ENCODE measurements at places on chromosomes 7 and 10.
A peak's percentile ranks its signal among the peaks of the same experiment; 100 is the strongest.

- no peak for DNase-seq
These were observed 240.6 kb downstream of the VTI1A start for GRCh38 chr10:112687647-112688046.

GRCh38 chr7:15863951-15864625 lies 177.6 kb upstream of the MEOX2 start:
- no peak for DNase-seq

- DNase-seq: no peak
These were observed 565.2 kb downstream of the KCNMA1 start for GRCh38 chr10:77072361-77072835.

GRCh38 chr7:6167587-6168476 lies 104.6 kb downstream of the CYTH3 start:
- no peak for DNase-seq

- no peak for DNase-seq
These were observed 25.2 kb downstream of the DNAJC1 start for GRCh38 chr10:21978191-21978862.

GRCh38 chr7:17710312-17710711 lies 230.0 kb downstream of the SNX13 start:
- no peak for DNase-seq

- DNase-seq: no peak
These were observed 120.8 kb downstream of the TNS3 start for GRCh38 chr7:47461161-47461560.

GRCh38 chr10:19713800-19714525 lies 102.3 kb upstream of the PLXDC2 start:
- DNase-seq: no peak

- DNase-seq: no peak
These were observed 30.6 kb downstream of the ZNF503 start for GRCh38 chr10:75371010-75371409.

GRCh38 chr10:118045158-118045836 lies 1.4 kb downstream of the RAB11FIP2 start:
- DNase-seq: no peak

GRCh38 chr10:127532659-127533058 lies 16.4 kb upstream of the NPS start:
- DNase-seq: no peak

- no peak for DNase-seq
These were observed 995 bp upstream of the CFTR start for GRCh38 chr7:117478836-117479224.

- DNase-seq: peak; percentile 41
These were observed 139.4 kb upstream of the AKR1E2 start for GRCh38 chr10:4686644-4686996.

GRCh38 chr7:1673581-1674118 lies 3.6 kb downstream of the ELFN1 start:
- DNase-seq: no peak

- no peak for DNase-seq
These were observed 57.9 kb downstream of the DNAJB9 start for GRCh38 chr7:108627476-108628051.

DNA sequence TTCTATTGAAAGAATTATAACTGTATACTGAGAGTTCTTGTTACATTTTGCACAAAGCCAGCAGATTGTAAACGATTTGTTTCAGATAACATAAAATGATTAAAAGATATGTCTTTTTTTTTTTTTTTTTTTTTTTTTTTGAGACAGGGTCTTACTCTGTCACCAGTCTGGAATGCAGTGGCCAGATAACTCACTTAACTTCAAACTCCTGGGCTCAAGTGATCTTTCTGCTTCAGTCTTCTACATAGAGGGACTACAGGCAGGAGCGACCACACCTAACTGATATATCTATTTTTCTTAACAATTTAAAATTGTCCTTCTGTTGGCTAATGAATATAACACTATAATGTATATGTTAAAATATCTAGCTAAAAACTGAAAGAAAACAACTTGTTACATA lies 317.3 kb upstream of the CACNA2D1 start:
- no peak for DNase-seq

- DNase-seq: no peak
These were observed at the start of gene TRPV6 for GRCh38 chr7:142885311-142886230. TSS of gene TRPV6 (minus strand) at chr7:142885745.

DNA sequence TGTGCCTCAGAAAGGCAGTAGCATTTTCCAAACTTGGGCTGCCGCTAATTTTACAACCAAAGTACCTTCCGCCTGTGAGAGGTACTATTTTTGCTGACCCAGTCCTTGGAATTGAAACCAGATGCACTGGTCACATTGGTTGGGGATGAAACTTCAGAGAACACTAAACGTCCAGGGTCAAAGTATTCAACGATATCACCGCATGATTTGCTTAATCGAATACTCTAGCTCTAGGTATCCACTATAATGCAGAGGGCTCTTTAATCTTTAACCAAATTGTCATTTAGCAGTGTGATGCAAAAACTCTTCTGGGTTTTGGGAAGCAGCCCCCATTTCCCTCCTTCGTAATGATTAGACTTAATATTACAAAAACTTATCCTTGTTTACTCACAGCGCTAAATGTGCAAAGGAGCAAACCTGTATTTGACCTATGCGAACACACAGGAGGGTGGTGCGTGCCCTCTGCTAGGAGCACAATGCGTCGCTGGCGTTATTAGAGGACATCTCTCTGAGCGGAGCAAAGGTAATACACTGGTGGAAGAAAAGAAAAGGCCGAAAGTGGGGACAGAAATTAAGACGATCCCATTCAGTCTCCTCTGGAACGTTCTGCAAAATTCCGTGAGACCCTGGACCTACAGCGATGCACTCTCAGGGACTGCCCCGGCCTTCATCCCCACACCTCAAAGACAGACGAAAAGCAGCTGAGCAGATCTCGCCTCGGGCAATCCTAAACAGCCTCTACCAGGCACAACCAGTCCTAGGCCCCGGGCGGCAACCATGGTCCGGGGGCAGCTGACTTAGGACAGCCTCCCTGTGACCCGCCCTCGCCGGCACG lies 916 bp upstream of the EEPD1 start:
- no peak for DNase-seq

DNA sequence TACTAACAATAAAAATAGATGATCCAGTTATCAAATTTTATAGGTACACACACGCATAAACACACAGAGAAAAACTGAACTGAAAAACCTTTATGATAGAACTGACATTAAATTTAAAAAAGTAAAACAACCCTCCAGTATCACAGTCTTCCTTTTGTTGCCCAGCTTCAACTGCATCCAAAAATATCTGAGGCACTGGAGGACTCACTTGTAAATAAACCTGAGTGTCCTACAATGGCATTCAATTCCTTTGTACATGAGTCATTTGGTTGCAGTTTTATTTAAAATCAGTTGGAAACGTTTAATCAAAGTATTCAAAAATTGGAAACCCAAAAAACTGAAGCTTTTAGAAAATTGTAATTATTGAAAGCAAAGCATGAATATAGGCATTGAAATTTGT lies 265.2 kb upstream of the CSTF2T start:
- no peak for DNase-seq

DNA sequence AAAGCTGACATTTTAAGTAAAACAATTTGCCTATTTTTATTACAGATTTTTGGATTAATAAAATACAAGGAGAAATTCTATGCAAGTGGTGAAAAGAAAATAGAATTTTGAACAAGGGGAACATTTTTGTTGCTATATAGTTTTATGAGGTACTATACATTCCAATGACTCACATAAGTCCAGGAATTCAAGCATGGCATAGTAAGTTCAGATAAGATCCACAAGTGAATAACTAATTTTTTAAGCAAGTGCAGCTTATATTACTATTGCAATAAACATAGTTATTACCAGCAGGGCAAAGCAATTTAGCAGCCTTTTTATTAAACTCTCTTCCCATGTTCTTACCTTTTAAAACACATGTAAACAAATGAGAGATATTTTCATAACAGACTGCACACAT lies 1123.5 kb upstream of the LRRN3 start:
- DNase-seq: no peak

- DNase-seq: no peak
These were observed 42.3 kb upstream of the PRKG1 start for GRCh38 chr10:51031950-51032349.

- no peak for DNase-seq
These were observed 53.0 kb downstream of the CUL2 start for GRCh38 chr10:35037104-35037503.

GRCh38 chr7:47035522-47035921 lies 546.4 kb downstream of the TNS3 start:
- DNase-seq: no peak

GRCh38 chr10:62457598-62457997 lies 83.4 kb downstream of the ZNF365 start:
- no peak for DNase-seq

- no peak for DNase-seq
These were observed 5.7 kb upstream of the PRR15 start for GRCh38 chr7:29557954-29558353.

- DNase-seq: no peak
These were observed 752 bp downstream of the KLF14 start for GRCh38 chr7:130732980-130733930.

DNA sequence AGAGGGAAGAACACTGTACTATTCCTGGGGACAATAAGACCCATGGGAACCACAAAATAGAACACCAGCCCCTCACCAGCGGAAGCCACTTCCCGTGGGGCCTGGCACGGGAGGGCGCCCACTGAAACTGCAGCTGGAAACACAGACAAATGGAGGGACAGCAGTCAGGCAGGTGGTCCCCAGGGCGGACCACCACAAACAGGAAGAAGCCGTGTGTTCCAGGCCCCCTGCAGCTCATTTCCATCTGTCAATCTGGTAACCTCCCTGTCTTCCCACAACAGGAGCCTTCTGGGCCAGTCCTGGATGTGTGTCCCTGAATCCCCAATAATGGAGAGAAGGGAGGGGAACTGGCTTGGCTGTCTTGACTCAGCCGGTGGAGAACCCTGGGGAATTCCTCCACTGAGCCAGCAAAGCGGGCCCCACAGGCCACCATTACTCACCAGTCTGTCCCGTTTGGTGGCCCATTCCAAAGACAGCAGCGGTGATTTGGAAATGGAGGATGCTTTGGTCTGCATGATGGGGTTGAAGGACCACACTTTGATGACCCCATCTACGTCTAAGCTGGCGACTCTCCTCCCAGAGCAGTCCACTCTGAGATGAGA lies 16.7 kb downstream of the WDR91 start:
- DNase-seq: no peak

DNA sequence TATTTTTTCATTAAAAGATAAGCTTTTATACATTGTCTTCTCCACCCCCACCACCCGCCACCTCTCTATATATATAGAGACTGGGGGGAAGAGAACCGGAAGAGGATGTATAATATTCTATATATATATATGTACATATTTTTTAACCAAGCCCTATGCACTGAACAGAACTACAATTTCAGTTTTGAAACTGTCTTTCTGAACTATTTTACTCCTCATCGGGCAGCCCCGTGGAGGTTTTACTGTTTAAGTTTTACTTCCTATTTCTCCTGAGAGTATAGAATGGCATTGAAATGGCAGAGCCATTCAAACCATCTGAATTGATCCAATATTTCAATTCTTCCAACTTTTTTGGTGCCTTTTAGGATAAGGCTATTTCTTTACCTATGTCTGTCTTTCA lies 1047.1 kb downstream of the NRG3 start:
- DNase-seq: no peak

- DNase-seq: no peak
These were observed 130.0 kb downstream of the ICA1 start for GRCh38 chr7:8131694-8132605.

DNA sequence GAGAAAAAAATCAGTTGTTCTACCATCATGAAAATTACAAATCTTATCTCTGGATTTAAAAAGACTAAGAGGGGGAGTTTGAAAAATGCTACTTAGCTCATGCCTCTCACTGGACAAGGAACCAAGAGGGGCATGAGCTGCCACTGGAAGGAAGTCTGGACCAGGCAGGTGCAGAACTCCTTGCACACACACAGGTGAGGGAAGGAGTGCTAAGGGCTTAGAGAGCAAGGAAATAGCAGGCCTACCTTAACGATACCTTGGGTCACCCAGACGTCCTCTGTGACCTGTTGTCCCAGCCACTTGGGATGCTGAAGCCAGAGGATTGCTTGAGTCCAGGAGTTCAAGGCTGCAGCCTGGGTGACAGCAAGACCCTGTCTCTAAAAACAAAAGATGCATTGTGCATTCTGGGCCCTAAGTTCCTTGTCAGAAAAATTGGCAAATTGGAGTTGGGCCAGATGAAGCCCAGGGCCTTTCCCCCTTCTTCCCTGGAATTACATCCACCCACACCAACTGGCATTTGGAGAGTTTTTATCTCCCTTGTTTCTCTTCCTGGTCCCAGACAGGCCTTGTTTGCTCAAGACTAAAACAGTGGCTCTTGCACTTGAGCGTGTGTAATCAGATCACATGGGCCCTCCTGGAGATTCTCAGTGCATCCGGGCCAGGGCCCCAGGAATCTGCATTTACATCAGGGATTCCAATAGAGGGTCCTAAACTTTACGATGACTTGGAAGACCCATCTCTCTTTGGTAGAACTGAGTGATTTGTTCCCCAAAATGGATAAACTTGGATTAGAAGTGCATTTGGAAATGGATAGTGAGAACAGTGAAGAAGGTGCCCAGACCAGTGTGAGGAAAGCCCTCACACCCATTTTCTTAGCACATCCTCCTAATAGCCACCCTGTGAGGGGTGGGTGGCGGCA lies 3.0 kb downstream of the DDIT4 start:
- DNase-seq: no peak

GRCh38 chr10:77463499-77463898 lies 174.1 kb downstream of the KCNMA1 start:
- no peak for DNase-seq

DNA sequence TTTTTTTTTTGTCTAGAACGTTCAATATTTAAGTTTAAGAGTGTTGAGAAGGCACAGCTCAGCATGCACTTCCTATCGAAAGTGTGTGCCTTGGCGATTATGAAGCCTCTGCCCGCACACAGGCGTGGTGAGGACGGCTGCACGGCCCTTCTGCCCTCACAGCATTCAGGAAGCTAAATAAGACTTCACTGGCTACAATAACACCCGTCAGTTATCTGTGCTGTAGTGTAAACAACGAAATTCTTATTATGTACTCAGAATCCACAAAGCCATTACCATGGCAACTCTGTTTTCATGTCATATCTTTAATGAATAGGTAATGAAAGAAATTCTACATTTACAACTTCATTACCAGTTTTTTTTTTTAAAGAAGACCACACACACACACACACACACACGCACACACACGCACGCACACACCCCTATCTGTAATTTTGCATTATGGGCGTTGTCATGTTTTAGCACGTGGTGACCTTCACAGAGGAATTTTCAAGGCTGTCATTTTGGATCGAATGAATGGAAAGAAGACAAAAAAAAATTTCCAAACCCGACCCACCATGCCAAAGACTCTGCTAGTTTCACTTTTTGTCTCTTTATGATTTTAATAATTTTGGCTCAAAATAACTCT lies 254.8 kb upstream of the CTBP2 start:
- no peak for DNase-seq

DNA sequence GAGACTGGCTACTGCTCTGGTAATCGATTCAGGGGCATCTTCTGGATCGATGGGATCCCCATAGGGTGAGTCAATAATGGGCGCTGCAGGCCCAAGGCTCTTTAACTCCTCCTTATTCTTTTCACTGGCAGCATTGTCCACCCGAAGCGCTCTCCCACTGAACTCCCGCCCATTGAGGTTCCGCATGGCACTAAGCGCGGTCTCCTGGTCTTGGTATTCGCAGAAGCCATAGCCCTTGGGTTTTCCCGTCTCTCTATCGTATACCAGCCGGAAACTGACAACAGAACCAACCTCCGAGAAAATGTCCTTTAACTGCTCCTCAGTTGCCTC lies 285 bp downstream of the CSTF2T start:
- no peak for DNase-seq

Data from activated T-cell treated with anti-CD3 and anti-CD28 coated beads for 24 hours (primary cell).